Thoracic aorta (tissue), 2 donors: ENCODE measurements at places on chromosomes 4 and X. TPM values are rescaled to one million over a fixed set of nuclear protein-coding genes. Genes with fewer than 3 reads are reported as not detected.
A peak's percentile ranks its signal among the peaks of the same experiment; 100 is the strongest.

Gene RADX
- total RNA-seq: 4.9 TPM

Gene SPATA4
- not detected for total RNA-seq

Gene TMEM144
- 24.2 TPM for total RNA-seq

Gene PAGE2
- total RNA-seq: not detected

- DNase-seq: no peak
- H3K4me1 ChIP-seq: no peaks in the 10 kb centered on the region
- no peak overlapping the region for H3K27ac ChIP-seq
- no peaks in the 10 kb centered on the region for H3K27me3 ChIP-seq
- no peaks in the 10 kb centered on the region for H3K36me3 ChIP-seq
- no peak overlapping the region for H3K4me3 ChIP-seq
Measured at GRCh38 chr4:24094726-24095125, 204.9 kb upstream of the PPARGC1A start.

DNA sequence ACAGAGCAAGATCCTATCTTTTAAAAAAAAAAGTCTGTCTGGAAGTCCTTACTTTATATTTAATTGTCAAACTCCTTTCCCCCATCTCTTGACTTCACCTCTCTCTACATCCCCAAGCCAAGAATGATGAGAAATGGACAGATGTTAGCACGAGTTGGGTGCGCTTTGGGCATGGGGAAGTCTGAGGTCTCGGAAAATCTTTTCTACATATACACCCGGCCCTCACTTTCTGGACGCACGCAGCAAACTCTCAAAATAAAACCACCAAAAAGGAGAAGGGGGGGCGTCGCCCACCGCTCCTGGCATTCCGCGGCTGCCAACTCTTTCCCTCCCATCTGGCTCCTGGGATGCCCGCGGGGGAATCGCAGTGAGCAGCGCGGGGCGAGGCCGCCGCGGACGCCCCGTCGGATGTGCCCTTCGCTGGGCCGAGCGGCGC is 756 bp downstream of the IGFBP7 start:
- no peaks in the 10 kb centered on the region for H3K36me3 ChIP-seq
- peak overlapping the region; percentile 92 for H3K4me3 ChIP-seq
- no peaks in the 10 kb centered on the region for H3K27me3 ChIP-seq
- H3K27ac ChIP-seq: peak overlapping the region; percentile 99
- DNase-seq: no peak

GRCh38 chr4:151830168-151830567 is 69.4 kb upstream of the GATB start:
- no peaks in the 10 kb centered on the region for H3K27me3 ChIP-seq
- DNase-seq: no peak
- H3K27ac ChIP-seq: no peak overlapping the region
- no peaks in the 10 kb centered on the region for H3K36me3 ChIP-seq
- no peaks in the 10 kb centered on the region for H3K4me1 ChIP-seq
- H3K4me3 ChIP-seq: no peak overlapping the region

DNA sequence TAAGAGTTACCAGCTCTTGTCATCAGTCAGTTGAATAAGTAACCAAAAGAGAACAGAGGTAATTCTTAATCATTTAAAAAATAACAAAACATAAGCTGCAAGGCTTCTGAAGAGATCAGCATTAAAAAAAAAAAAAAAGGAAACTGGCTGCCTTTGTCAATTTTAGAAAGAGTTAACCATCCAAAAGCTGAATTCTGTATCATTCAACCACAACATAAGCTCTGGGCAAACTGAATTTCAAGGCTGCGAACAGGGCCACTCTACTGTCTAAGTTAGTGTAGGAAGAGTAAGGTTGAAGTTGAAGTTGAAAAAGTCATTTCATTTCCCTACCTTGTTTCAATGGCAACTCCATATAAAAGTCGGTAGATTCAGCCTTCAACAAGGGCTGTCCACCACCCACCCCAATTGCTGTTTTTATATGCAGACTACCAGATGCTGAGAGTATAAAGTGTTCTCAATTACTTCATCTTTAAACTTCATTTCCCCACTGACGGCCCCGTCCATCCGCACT is 1.1 kb upstream of the LIN54 start:
- peak overlapping the region; percentile 33 for H3K27ac ChIP-seq
- no peak for DNase-seq
- H3K27me3 ChIP-seq: no peaks in the 10 kb centered on the region
- no peaks in the 10 kb centered on the region for H3K36me3 ChIP-seq
- peak overlapping the region; percentile 97 for H3K4me3 ChIP-seq
- peaks cover 26% of the 10 kb centered on the region for H3K4me1 ChIP-seq

GRCh38 chr4:3073158-3074077 is 920 bp downstream of the HTT-AS start:
- H3K36me3 ChIP-seq: no peaks in the 10 kb centered on the region
- H3K4me3 ChIP-seq: peak overlapping the region; percentile 97
- no peak for DNase-seq
- H3K27me3 ChIP-seq: no peaks in the 10 kb centered on the region
- no peak overlapping the region for H3K27ac ChIP-seq
- peaks cover 16% of the 10 kb centered on the region for H3K4me1 ChIP-seq

GRCh38 chrX:136182414-136182813 is 35.1 kb downstream of the FHL1 start:
- DNase-seq: no peak
- H3K4me3 ChIP-seq: no peak overlapping the region

- no peak overlapping the region for H3K27ac ChIP-seq
- H3K4me1 ChIP-seq: no peaks in the 10 kb centered on the region
- no peak overlapping the region for H3K4me3 ChIP-seq
- H3K27me3 ChIP-seq: no peaks in the 10 kb centered on the region
- DNase-seq: no peak
Measured at GRCh38 chr4:54668014-54668611, 10.4 kb downstream of the KIT start.

DNA sequence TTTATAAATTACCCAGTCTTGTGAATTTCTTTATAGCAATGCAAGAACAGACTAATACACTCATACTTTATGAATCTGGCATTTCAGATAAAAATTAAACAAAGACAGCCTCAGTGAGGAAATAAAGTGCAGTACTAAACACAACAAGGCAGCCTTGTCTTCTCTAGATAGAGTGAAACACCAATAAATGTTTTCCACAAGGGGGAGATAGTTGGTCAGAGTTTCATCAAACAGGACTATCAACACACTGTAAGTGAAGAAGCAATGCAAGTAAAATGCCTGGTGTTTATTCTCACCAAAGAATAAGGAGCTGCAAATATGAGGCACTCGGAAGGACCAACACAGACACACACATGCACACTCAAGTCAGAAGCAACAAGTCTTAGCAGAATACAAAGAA is 62.8 kb downstream of the FAM9B start:
- H3K27me3 ChIP-seq: no peaks in the 10 kb centered on the region
- H3K27ac ChIP-seq: no peak overlapping the region
- DNase-seq: no peak
- no peaks in the 10 kb centered on the region for H3K36me3 ChIP-seq
- no peaks in the 10 kb centered on the region for H3K4me1 ChIP-seq
- H3K4me3 ChIP-seq: no peak overlapping the region
